Activated CD4-positive, alpha-beta T cell treated with anti-CD3 and anti-CD28 coated beads, Interleukin-2, Interleukin-4, amounts not matched to agents 100 ng/mL and 50 ng/mL, durations not matched to agents 16 hours and 8 hours (primary cell): ENCODE measurements at places on chromosomes 6 and 20.
A peak's percentile ranks its signal among the peaks of the same experiment; 100 is the strongest.

GRCh38 chr6:144667532-144668503 lies 382.7 kb downstream of the UTRN start:
- no peak for DNase-seq

DNA sequence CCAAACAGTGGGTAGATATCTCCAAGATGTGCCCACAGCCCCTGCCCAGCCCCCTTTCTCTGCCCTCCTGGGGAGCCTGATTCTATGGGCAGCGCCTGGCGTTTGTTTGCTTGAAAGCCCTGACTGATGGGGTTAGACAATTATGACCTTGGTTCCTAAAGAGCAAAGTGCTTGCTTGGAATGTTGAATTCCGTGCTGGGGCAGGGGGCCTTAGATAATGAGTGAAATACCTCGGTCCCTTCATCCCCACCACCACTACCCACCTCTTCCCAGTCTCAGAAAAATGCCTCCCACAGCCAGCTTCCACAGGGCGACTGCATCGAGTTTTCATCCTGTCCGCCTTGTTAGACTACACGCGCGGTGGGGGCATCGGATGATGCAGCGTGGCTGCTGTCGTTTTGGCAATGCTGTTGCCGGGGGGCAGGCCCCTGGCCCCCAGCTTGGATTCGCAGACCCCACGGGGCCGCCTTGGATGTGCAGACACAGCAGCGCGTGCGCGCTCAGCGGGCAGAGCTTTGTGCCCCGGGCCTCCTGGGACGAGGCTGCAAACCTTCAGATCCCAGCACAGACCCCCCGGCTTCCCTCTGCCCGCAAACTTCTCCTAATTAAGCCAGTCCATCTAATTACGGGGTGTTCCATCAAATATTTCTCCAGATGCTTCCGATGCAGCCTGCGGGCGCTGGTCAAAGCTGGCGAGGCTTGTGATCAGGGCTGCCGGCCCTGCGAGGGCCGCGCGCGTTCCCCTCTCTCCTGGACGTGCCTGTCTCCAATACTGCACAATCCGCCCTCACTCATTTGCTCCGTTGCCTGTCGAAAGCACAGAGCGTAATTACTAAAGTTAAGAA lies 86.1 kb downstream of the LINC00237 start:
- no peak for DNase-seq

- no peak for DNase-seq
These were observed 57.9 kb downstream of the SESN1 start for GRCh38 chr6:109036574-109037294.

DNA sequence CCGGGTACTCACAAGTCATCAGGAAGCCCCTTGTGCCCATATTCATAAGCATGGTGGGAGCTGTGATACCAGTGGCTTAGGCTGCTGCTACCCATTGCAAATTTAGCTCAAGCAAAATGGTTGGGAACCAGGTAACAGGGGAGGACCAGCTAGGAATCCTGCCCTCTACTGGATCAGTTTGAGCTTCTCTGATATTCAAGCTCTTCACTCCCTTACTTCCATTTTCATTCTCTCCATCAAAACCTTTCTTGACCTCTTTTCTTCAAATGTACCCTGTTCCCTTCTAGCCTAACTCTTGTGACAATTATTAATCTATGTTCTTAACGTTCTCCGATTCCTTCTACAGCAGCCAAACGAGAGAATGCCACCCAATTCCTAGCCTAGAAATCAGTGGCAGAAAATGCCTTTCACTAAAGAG lies 9.7 kb downstream of the NOL7 start:
- peak; percentile 33 for DNase-seq

DNA sequence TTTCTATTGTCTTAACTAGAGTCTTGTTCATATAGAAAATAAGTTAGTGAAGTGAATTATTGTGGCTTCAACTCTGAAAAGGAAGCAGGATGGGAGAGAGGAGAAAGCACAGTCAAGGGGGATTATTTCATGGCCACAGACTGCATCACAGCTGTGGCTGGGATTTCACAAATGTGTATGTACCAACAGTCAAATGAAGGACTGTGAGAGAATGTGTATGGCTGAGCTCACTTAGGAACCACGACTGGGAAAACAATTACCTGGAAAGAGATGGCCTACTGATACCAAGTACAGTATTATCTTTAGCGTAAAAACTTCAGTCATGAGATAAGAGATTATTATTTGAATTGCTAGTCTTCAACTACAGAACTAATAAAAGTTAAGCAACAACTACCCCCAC lies 54.9 kb downstream of the SESN1 start:
- DNase-seq, result no peak

DNA sequence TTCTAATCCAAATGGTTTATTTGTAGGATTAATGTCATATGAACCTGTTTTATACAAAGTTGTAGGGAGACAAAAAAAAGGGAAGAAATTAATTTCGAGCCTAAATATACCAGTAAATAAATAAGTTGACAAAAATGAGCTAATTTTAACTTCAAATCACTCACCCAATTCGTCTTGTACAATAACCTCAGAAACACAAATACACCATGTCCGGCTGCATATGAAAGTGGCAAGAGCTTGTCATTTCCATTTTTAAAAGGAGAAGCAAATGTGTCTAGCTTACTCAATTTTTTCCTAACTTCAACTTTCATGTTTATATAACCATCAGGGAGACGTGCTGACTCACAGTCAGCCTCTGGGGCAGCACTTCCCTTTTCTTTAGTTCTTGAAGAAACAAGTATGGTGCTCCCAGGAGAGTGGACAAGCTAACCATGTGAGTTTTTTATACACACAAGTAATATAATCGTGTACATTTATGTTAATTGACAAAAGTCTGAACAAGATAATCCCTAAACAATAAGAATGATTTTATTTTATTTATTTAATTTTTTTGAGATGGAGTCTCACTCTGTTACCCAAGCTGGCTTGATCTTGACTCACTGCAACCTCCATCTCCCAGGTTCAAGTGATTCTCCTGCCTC lies 55.5 kb upstream of the SGK1 start:
- peak; percentile 72 for DNase-seq

DNA sequence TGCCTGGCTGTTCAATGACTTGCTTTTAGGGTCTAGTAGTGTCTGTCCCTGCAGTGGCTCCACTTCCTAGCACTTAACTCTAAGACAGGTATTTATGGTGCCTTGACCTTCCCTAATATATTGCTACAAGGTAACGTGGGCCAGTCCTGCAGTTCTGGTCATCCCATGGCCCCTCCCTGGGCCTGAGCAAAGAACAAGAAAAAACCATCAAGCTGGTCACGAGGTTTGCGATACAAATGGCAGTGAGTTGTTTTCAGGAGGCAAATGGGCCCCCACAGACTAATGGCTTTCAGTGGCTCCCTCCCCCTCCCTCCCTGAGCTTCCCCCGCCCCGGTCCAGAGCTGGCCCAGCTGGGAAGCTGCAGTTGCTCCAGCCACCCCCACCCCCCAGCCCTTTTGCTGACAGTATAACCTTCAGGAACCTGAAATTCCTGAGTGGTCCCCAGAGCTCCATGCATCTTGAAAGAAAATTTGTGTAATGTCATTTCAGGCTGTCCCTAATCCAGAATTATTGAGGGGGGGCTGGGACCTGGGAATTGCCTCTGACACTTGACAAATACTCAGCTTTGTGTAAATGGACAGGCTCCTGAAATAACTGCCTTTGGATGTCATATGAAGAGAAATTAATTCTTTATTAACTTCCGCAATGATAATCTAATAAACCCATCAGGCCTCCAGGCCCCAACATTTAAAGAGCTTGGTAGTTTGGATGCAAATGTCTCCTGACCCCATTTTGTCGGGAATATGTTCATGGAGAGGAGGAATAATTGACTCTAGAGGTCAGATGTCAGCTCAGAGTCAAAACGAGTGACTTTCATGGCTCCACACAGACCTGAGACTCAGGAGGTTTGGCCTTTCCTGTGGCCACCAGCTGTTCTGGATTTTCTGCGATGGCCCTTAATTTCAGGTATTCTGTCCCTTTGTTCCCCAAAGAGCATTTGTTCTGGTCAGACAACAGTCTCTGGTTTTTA lies 153.2 kb upstream of the TOP1 start:
- DNase-seq, result no peak

DNA sequence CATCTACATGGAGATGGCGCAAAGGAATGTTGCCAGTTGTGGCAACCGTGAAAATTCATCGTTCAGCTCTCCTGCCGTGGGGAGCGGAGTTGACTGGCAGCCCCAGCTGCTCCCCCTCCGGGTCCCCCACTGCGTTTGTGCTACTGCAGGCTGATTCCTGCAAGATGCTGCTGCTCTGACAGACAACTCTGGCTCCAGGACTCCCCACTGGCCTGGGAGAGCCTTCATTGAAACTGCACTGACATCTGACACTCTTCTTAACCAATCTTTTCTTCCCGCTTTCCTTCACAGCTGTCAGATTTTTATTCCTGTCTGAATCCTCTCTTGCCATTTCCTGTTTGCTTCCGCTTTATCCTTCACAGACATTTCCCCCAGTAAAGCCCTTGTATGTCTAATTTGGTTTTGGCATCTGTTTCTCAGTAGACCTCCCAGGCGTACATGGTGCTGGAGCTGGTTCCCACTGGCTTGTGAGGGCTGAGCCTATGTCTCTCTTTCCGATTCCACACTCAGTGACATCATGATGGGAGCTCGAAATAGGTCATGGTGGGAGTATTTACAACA lies 9.5 kb upstream of the ATRN start:
- DNase-seq, result no peak

DNA sequence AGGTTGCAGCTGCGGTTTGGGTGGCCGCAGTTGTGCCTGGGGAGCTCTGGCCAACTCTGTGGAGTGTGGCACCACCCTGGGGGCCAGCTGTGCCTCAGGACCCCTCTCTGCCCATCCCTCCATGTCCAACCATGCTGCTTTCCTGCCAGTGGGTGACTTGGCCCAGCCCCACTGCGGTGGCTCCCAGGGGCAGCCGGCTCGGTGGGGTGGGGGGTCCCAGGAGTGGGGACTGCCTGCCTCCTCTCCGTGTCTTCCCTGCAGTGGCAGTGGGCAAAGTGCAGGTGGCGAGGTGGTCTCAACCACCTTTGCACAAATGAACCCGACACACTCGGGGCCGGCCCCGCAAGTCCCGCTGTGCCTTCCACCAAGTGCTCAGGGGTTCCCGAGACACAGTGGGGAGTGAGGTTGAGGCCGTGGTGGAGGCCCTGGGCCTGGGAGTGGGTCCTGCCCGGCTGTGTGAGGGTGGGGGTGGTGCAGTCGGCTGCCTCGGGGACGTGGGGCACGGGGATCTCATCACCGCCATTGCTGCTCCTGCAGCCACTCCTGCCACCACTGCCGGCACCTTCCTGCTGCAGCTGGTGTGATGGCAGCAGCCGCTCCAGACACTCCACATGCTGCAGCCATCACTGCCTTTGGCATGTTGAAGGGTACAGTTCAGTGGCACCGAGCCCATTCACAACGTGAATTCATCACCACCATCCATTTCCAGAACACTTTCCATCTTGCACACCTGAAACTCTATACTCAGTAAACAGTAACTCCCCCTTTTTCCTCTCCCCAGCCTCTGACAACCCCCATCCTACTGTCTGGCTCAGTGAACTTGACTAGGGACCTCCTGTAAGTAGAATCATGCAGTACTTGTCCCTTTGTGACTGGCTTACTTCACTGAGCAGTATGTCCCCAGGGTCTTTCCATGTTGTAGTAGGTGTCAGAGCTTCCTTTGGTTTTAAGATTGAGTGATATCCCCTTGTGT lies 10.7 kb upstream of the SLCO4A1 start:
- no peak for DNase-seq

DNA sequence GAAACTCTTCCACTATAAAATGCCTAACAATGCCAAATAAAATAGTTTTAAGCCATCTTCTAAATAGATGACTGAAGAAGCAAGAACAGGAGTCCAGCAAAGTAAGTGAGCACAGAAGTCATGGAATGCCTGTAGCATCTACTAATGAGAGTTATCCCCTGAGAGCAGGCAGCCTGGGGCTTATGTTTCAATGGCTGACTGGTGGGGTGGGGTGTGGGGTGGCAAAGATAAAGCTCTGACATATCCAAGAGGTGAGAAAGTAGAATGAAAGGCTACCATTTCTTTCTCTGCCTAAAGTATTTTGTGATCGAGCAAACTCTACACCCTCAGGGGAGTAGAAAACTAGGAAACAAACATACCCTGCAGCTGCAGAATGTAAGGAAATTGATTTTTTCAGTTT lies 348.8 kb downstream of the TFAP2B start:
- DNase-seq, result no peak

- no peak for DNase-seq
These were observed 47.4 kb downstream of the TGM2 start for GRCh38 chr20:38117635-38118034.
